ENCODE measurements at places on chromosomes 13 and 19.

DNA sequence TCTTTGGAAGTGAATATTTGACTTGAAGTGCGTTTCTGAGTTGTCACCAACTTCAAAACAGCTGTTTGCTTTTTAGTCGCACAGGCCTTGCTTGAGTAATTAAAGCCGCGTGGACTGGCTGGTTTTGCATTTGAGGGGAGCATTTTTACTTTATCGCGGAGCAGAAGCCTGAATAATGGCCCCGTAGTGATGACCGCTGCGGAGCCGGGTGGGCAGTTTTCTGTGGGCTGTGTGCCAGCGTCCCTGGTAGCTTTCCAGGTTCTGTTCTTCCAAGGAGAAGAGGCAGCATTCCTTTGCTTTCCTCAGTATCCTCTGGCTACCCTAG is 1.1 kb downstream of the NAA16 start:
- DNase-seq, result no peak

GRCh38 chr19:38049105-38049649 is 142.2 kb downstream of the SIPA1L3 start:
- no peak for DNase-seq

GRCh38 chr13:26558987-26559386 is 1.5 kb downstream of the WASF3 start:
- DNase-seq, result no peak

DNA sequence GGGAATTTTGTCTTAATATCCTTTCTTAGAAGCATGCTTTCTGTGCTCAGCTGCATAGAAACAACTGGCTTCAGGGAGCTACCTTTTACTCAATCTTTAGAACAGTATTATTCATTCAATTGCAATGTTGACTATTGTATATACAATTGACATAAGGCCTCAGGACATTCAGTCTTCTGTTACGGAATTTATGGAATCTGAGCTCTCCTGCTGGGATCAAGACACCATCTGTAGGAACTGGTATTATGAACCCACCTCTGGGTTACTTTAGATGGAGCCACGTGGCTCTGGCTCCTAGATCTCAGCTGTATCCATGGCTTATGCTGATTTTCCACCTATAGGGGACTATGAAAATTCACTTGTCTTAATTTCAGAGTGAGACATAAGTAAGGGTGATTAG is 716.2 kb upstream of the GPC6 start:
- DNase-seq, result no peak

DNA sequence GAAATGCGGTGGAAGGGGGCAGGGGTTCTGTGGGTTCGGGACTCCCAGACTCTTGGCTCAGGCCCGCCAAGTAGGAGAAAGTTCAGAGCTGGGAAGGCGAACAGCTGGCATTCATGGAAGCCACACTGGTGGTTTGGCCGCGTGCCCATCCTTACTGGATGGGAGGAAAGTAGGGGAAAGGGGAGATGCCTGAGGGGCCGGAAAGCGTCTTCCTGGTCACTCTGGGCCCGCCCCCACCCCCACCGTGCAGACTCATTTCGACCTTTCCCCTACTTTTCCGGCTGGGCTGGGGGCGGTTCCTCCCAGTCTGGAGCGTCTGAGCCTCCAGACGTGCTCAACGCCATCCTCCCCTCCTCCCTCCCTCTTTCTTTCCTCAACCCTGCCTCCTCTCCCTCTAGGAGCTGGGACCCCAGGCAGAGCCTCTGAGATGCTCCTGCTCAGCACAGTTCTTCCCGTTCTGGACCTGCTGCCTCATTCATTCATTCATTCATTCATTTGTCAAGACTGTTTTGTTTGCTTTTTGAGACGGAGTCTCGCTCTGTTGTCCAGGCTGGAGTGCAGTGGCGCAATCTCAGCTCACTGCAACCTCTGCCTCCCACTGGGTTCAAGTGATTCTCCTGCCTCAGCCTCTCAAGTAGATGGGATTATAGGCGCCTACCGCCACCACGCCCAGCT is 3.5 kb downstream of the ANGPTL4 start:
- DNase-seq, result peak; percentile 97

DNA sequence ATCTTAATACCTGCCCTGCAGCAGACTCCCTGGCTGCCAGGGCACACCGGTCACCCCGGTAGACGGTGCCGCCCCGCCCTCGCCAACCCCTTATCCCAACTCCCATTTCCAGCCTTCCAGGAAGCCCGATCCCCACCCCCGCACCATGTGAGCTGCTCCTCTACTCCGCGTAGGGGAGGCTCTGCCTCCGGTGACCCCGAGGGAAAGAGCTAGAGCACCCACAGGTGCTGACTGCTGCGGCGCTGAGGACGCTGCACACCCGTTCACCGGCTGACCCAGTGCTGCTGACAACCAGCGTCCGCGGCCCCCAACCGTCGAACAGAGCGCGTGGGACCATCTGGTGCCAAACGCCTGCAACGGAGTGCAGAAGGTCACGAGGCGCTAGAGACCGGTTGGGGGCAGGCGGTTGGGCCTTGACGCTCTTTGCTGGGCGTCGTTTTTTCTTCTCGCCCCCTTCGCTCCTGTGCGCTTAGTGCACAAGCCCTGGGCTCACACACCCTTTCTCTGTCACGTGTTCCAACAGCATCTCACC is 59.6 kb upstream of the ZNF599 start:
- DNase-seq, result no peak

DNA sequence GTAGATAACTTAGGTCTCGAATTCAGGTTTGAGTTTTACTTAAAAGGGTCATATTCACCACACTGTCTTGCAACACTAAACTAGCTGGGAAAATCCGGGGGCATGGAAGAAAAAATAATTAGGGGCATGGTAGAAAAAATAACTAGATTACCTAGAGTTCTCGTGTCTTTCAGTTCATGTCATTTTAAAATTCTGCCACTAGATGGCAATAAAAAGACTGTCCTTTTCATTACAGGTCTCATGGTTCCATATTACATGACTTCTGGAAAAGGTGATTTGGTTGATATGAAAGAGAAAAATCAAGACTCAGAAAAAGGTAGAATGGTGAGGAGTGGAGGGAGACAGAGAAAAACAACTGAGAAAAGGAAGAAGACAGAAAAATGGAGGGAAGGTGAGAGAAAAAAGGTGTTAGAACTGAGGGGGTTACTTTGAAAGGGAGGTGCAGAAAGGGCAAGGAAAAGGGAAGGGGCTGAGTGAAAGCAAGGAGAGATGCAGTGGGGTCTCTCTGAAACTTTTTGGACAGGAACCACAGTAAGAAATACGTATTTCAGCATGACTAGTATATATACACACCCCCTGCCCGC is 299.0 kb downstream of the KLF12 start:
- no peak for DNase-seq
